ENCODE measurements at places on chromosomes 3 and 15. TPM values are rescaled to one million over a fixed set of nuclear protein-coding genes. Genes with fewer than 3 reads are reported as not detected.
A peak's percentile ranks its signal among the peaks of the same experiment; 100 is the strongest.

DNA sequence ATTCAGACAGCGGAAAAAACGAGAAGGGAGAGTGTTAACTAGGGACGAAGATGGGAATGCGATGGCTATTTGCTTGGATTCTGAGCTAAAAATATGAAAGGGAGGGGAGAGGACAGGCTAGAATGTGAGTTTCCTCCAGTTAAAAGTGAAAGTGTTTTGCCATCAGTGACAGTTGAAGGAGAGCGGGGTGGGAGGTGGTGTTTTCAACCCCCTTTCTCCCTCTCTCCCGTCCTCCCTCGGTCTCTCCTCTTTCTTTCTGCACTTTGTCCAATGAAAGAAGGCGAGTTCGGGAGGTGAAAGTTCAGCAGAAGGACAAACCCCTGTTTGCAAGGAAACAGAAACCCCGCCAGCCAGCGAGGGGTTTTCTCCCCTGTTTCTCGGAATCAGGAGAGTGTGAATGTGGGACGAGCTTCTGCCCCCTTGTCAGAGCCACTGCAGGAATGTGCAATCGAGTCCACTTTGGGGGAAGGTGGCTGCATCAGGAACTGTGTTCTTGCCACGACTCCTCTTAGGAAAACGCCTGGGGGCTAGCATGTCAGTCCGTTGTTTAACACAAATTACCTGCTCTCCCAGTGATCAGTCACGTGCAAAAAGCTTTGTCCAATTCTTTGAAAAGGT is 975 bp upstream of the FOXP1 start:
- peak; percentile 36 for DNase-seq

- no peak for DNase-seq
Observed at GRCh38 chr3:27279123-27279522, 90.1 kb downstream of the NEK10 start.

- no peak for DNase-seq
Observed at GRCh38 chr3:42988097-42988496, 9.0 kb downstream of the GASK1A start.

DNA sequence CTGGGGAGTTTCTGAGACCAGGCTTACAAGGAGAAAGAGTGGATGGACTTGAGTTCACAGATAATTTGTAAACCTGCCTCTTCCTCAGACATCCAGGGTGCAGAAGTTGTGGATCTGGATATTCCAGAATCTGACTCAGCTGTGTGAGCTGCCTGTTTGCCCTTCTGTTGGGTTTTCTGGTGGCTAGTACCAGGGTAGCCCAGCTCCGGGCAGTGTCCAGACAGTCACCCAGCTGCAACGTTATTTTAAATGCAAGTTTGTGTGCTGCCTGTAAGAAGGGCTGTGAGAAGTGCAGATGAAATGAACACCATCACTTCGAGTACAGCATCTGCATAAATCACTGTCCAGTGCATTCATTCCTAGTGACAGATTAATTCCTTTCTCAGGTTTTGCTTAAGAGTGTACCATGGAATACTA is 1053.0 kb downstream of the TUSC7 start:
- no peak for DNase-seq

DNA sequence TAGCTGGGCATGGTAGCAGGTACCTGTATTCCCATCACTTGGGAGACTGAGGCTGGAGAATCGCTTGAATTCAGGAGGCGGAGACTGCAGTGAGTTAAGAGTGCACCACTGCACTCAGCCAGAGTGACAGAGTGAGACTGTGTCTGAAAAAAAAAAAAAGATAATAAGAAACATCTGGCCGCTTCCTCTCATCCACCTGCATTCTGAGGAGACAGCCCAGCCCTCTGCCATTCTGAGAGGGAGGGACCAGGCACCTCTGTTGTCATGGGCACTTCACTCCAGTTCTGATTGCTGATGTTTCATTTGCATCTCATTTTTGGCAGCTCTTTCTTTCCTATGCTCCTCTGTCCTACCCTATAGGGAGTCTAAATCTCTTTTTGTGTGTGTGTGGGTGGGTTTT is 36.4 kb upstream of the GSK3B start:
- no peak for DNase-seq

DNA sequence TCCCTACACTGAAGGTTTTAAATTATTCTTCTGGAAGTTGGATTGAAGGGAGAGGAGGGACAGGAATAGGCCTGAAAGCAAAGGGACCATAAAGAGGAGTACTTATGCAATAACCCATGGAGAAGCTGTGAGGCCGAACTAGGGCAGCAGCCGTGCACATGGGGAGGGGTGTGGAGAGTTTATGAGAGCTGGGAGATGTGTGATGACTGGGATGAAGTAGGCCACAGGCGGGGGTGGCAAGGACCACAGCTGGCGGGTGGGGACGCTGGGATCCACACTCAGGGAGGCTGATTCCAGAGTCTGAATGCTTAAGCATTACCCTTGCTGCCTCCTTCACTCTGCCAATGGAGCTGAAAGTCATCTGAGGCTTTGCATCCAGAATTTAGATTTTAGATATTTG is 123.8 kb downstream of the ARNT2 start:
- no peak for DNase-seq

GRCh38 chr15:31279221-31280045 is 47.2 kb upstream of the KLF13 start:
- DNase-seq = no peak

GRCh38 chr3:151044706-151045105 is 40.8 kb upstream of the MED12L start:
- DNase-seq = no peak

DNA sequence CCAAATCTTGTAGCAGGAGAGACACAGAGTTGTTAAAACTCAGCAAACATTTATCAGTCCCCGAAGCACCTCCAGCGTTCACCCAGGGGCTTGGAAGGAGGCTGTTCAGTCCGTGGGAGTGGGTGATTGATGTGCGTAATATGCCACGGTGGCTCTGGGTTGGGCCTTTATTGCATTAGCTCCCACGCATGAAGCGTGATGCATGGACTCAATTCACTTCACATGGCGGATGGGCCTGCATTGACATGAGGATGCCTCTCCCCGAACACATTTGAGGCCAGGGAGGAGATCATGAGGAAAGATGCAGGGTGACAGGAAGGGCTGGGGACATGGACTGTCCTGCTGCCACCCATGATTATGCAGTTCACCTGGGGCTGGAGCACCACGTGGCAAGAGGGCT is 126.5 kb downstream of the FAM43A start:
- DNase-seq = no peak

DNA sequence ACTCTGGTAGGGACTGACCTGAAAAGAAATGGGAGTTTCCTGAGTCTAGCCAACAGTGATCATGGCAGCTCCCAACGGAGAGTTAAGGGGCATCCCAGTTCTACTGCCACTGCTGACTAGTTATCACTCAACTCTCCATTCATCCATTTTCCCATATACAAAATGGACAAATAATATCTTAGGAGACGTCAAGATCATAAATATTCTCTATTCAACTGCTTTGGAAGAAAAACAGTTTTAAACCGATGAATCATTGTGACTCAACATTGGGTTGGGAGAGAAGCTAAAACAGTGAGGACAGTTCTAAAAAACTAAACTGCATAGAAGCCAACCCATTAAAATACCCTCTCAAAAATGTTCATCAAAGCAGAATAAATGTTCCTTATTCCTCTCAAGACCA is 57.6 kb upstream of the CHRM5 start:
- DNase-seq = no peak

DNA sequence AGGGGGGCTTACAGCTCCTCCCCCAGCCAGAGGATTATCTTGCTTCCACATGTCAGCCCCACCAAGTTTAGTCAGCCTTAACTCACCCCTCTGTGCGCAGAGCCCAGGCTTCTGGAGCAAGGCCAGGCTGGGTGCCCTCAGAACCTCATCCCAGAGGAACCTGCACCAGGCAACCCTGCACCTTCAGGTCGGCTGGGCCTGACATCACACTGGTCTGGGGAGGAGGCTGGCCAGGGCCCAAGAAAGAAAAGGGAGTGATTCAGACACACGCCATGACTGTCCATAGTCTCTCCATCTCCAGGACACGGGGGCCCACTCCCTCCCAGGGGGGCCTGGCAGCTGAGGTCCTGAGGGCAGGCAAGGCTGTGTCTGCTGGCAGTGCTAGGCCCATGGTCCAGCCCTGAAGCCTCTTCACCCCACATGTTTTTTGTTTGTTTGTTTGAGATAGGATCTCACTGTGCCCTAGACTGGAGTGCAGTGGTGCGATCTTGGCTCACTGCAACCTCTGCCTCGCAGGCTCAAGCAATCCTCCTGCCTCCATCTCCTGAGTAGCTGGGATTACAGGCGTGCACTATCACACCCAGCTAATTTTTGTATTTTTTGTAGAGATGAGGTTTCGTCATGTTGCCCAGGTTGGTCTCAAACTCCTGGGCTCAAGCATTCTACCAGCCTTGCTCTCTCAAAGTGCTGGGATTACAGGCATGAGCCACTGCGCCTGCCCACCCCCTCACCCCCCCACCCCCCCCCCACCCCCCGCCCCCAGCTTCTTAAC is 11.1 kb downstream of the TNK2 start:
- DNase-seq = peak; percentile 75

DNA sequence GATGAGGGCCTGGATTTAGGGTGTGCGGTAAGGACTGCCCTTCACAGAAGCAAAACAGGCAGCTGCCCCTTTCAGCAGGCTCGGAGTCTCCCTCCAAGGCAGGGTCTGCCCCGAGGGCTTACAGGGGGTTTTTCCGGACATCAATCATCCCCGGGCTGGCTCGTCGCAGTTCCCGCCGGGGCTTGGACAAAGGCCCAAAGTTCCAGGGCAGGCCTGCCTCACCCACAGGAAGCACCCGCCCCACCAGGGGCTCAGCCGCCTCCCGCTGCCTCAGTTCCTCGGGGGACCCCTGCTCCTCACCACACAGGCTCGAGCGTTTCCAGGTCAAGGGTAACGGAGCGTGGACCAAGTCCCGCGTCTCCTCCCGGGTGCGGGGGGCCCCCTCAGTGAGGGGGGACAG is 27.0 kb downstream of the KIF7 start:
- DNase-seq = no peak

DNA sequence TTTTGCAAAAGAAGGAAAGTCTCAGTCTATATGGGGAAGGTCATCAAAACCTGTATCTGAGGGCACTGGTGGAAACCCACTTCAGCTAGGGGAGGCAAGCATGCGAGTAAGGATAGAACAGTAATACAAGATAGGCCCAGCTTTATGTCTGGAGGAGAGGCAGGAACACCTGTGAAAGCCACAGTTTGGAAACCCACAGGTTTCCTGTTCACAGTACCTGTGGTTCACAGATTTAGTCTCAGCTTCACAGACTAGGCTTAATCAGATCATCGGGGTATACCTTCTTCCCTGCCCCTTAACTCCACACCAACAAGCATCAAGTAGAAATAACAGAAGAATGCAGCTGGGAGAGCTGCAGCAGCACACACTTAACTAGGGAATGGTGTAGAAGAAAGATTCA is 36.2 kb downstream of the C2CD4B start:
- DNase-seq = no peak

DNA sequence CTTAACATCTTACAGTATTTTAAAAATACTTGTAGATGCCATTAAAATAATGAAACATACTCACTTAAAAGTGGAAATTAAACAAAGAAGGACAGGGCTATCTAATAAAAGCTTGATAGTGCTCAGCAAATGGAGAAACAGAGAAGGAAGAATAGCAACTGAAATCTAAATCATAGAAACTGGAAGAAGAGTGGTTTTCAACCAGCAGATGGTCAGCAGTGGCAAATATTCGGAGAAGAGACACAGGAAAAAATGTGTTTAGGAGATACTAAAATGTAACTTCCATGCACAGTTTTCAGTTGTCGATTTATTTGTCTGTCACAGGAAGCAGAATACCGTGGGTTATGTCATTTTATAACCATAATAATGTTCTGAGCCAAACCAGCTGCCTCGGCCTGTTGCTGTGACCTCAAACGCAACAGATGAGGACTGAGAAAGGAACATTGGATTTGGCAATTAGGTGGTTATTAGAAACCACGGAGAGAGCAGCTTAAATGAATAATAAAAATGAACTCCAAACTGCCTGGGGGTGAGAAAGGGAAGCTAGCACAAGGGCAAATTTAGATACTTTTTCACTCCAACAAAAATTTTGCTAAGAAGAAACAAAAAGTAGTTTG is 246.6 kb upstream of the KCNMB2 start:
- peak; percentile 43 for DNase-seq

DNA sequence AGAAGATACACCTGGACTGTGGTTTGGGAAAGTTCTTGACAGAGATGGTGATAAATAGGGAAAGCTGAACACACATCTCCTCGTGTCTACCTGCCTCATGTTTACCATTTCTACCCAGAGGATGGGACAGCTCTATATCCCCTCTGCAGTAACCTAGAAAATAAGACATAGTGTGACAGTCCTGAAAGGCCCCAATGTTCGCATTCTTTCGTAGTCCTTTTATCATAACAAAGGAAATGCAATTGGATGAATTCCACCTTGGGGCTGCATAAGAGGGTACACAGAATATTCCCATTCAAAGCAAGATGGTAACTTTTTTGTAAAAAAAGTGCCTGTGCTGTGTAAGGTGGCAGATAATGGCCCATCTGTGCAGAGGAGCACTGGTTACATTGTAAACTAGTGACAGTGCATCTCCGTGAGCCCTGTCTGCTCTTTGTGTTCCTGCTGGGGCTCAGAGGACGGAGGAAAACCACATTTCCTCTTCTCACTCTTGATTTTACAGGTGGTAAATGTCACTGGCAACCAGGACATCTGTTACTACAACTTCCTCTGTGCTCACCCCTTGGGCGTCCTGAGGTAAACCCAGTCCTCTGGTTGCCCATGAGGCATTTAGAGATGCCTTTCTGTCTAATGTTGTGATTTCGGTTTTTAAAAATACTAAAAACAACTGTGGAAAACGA is 74.3 kb downstream of the SIDT1 start:
- no peak for DNase-seq

GRCh38 chr3:60756241-60757030 is 494.8 kb downstream of the FHIT start:
- no peak for DNase-seq

DNA sequence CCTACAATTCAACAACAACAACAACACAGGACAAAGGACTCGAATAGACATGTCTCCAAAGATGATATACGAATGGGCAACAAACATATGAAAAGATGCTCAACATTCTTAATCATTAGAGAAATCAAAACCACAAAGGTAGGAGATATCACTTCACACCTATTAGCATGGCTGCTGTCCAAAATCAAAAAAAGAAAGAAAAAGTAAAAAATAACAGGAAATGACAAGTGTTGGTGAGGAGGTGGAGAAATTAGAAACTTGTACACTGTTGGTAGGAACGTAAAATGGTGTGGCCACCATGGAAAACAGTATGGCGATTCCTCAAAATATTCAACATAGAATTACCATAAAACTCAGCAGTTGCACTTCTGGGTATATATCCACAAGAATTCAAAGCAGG is 312.3 kb upstream of the STT3B start:
- DNase-seq = no peak

DNA sequence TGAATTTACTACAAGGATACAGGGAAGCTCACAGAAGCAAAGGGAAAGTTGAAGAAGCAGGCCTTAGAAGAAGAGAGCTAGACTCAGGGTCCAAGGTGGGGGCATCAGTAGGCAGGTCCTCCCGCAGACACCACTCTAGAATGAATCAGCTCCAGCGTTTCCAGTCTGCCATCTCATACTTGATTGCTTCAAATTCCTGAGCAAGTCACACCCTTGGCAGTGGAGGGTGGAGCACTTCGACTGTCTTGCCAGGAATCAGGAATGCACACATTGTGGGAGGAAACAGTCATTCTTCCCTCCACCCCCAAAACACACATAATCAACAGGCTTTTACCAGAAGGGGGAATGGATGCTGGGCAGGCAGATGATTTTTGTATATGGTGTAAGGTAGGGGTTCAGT is 78.5 kb downstream of the CHCHD6 start:
- DNase-seq = no peak

Gene PLSCR5
- not detected for total RNA-seq

Gene GUCA1C
- not detected for total RNA-seq

Gene TGM4
- total RNA-seq = not detected

Gene DAG1
- total RNA-seq = 76.4 TPM

Gene FBXW12
- 0.37 TPM for total RNA-seq

Gene AMT
- 1.5 TPM for total RNA-seq

Gene GPR62
- 0.34 TPM for total RNA-seq

Gene ADIPOQ
- not detected for total RNA-seq

Gene KLHL24
- 69.1 TPM for total RNA-seq

Measured in uterus (tissue), 4 donors.